T-cell (primary cell): ENCODE measurements at places on chromosomes 7 and 10.
A peak's percentile ranks its signal among the peaks of the same experiment; 100 is the strongest.

GRCh38 chr10:118980135-118980865 lies 49.2 kb upstream of the NANOS1 start:
- DNase-seq = no peak

GRCh38 chr7:107687656-107688055 lies 27.0 kb downstream of the SLC26A4 start:
- DNase-seq = no peak

DNA sequence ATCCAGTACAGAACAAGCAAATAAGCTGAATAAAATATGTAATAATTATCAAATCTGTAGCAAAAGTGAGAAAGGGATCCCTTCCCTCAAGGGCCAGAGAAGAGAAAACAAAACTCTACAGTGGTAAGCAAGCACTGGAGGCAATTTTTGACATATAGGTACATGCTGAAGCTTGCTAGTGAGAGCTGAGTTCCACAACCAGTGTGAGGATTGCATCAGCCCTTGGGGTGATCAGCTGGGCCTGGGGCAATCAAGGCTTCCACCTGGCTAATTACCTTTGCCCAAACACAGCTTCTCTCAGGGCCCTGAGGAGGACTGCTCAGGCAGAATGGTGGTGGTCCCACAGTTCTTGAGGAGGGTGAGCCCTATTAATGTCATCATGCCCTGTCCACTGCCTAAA lies 134.4 kb upstream of the DLX6 start:
- DNase-seq = no peak

DNA sequence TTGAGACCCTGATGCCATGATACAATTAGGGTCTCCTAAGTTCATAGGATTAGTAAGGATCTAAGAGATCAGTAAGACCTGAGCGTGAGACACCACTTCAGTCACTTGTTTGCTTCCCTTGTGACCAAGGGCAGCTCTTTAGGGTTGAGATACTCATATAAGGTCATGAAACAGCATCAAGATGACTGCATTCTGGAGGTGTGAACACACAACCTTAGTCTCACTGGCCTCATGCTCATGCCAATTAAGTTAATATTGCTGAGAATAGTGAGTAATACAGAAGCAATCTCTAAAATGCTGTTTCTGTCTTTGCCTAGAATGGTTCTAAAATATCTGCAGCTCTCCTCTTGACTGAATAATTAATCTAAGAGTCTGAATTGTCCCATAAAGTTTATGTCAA lies 39.6 kb upstream of the KLHL7 start:
- DNase-seq = no peak

- no peak for DNase-seq
These were observed 54.4 kb downstream of the ZNF277 start for GRCh38 chr7:112260911-112261310.

- no peak for DNase-seq
These were observed 73.2 kb downstream of the AP3M1 start for GRCh38 chr10:74077416-74077815.

DNA sequence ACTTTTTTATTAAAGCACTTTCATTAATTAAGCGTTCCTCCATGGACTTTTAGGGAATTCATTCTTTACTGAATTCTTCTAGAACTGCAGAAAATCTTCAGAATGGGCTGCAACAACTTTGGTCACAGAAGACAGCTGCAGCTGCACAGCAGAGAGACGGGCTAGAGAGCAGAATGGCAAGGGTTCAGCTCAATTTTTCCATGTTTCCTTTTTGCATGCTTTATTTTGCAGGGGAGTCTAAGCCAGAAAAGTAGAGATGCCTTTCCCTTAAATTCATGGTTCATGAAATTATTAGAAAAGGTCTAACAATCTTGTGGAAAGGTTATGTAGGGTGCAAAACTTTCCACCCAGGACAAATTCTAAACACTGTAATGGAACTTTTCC lies 15.4 kb upstream of the ANKRD1 start:
- no peak for DNase-seq

DNA sequence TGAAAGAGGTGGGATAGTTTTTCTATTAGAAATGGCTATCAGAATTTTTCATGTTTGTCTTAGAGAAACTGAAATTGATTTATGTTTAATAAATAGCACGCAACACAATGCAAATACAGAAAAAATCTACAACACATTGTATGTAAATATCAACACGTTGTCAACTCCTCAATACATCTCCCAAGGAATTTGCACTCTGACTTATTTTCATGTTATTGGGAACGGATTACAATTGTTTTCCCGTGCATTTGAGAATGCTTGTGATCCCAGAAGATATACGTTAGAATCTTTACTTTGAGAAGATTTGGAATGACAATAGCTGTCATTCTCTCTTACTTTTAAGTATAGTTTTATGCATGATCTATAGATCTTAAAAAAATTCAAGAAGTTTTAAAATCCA lies 313.8 kb upstream of the AKR1E2 start:
- DNase-seq = no peak

- no peak for DNase-seq
These were observed 886.2 kb upstream of the ZWINT start for GRCh38 chr10:57247271-57247670.

GRCh38 chr10:5508161-5508604 lies 8.8 kb upstream of the CALML5 start:
- DNase-seq = no peak

GRCh38 chr7:71208881-71209280 lies 76.9 kb downstream of the GALNT17 start:
- DNase-seq = no peak

DNA sequence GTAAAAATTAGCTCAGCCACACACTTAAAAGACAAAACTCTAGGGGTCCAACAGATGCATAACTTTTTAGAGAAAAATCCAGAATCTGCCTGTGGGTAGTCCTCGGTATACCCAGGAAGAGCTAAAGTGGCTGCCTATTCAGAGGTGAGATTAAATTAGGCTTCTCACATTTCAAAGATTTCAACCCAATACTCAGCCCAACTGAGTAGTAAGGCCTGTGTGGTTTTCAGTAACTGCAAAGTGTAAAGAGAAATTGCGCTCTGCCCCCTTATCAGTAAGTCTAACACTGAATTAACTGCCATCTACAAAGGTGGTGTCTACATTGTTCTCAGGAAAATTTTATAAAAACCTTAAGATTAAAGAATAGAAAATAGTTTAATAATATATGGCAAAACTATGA lies 88.2 kb downstream of the ELMO1 start:
- no peak for DNase-seq

DNA sequence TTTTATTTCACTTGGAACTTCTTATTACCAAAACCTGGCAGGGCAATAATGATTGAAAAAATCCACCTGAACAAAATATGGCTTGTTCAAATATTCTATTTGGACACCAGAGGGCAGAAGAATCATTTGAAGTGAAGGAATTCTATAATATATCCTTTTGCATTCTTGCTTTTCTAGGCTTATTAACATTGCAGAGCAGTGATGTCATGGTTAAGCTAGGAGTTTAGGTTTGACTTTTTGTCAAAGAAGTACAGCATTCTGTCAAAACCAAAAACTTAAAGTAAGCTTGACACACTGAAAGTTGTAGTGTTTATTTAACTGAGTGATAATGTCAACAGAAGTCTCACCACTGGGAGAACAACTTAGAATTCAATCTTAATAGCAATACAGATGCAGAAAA lies 156.0 kb downstream of the SEMA3D start:
- no peak for DNase-seq

- no peak for DNase-seq
These were observed 44.7 kb upstream of the AQP1 start for GRCh38 chr7:30866939-30867338.

GRCh38 chr7:116834815-116835504 lies 27.4 kb upstream of the CAPZA2 start:
- DNase-seq = no peak

GRCh38 chr7:70975754-70976153 lies 156.2 kb upstream of the GALNT17 start:
- DNase-seq = no peak

DNA sequence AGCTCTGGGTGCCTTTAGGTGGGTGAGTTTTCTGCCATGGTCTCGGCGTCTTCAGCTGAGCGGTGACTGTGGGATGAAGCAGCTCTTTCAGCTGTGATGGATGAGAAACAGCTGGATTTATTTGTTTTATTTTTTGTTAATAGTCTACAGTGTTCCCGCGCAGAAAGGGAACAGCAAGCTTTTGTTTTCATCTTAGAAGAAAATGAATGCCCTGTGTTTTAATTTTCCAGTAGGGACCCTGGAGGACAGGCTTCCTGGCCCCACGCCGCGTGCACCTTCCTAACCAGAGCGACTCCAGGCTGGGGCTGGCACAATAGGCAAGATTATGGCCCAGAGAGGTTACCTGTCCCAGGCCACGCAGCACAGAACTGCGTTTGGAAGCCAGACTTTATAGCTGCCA lies 57.6 kb downstream of the GTF2IRD1 start:
- no peak for DNase-seq

GRCh38 chr10:68792115-68792514 lies 35.2 kb upstream of the STOX1 start:
- no peak for DNase-seq

DNA sequence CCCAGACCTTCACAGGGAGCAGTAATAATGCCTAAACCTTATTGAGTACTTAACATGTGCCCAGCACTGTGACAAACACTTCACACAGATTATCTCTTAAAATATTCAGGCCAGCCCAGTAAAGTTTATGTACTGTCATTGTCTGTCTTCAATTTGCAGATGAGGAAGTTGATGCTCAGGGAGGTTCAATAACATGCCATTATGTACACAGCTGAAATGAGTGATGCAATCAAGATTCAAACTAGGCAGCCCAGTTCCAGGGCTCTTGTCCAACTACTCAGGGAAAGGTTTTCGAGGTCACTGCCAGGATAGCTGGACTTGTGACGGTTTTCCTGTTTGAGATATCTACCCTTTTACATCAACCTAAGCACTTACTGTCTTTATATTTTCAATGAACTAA lies 56.1 kb downstream of the AUTS2 start:
- no peak for DNase-seq

- DNase-seq = no peak
These were observed 279.2 kb downstream of the MAD1L1 start for GRCh38 chr7:1953199-1954190.

DNA sequence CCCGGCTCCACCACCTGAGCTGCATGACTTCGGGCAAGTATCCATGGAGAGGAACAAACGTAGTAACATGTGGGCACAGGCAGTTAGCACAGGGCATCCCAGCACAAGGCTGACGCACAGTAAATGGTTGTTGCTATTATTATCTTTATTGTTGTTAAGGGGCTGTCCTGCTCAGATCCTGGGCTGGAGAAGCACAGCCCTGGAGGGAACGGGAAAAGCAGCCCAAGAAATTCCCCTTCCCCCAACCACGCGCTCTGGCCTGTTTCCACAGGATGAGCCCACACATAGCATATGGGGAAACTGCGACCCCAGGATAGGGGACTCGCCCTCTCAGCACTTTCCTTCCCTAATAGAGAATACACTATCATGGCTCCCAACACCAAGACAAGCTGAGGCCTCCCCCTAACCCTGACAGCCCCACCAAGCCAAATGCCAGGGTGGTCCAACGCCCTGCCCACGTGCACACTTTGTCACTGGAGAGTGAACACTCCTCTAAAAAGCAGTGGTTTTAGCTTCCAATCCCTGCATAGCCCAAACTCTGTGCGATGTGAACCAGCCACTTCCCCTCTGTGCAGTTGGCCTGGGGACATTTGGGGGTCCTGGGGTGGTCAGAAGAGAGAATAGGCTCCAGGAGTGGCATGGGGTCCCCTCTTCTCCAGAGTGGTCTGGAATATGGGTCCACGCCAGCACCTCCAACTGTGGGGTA lies 11.0 kb downstream of the PSD start:
- DNase-seq = peak; percentile 28

- no peak for DNase-seq
These were observed 108.0 kb downstream of the SDK1 start for GRCh38 chr7:3408814-3409595.

- DNase-seq = no peak
These were observed 30.0 kb upstream of the INHBA start for GRCh38 chr7:41732843-41733306.

DNA sequence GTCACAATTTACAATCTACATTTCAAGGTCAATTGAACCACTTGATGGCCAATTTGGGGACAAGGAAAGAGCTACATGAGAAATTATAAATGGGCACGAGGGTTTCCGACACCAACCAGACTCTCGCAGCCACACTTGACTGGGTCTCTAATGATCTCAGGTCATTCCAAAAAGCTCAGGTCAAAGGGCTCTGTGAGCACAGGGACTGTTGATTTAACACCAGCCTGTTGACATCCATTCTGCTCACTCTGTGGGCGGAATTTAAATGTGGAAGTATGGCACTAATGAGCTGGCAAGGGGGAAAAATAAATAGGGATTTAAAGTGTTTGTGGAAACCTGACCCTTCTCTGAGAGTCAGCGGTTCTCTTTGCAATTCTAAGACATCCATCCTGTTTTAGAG lies 810.7 kb upstream of the AUTS2 start:
- DNase-seq = no peak

DNA sequence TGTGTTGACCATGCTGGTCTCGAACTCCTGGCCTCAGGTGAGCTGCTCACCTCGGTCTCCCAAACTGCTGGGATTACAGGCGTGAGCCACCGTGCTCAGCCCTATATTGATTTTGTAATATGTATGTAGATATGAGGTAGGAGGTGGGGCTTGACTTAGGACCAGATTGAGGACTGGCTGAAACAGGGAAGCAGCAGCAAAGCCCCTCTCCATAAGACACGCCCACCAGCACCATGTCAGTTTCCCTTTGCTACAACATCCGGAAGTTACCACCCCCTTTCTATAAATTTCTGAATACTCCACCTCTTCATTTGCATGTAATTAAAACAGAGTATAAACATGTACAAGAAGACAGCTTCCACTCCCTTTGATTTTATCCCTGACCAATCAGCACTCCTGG lies 47.9 kb upstream of the MYL10 start:
- no peak for DNase-seq

DNA sequence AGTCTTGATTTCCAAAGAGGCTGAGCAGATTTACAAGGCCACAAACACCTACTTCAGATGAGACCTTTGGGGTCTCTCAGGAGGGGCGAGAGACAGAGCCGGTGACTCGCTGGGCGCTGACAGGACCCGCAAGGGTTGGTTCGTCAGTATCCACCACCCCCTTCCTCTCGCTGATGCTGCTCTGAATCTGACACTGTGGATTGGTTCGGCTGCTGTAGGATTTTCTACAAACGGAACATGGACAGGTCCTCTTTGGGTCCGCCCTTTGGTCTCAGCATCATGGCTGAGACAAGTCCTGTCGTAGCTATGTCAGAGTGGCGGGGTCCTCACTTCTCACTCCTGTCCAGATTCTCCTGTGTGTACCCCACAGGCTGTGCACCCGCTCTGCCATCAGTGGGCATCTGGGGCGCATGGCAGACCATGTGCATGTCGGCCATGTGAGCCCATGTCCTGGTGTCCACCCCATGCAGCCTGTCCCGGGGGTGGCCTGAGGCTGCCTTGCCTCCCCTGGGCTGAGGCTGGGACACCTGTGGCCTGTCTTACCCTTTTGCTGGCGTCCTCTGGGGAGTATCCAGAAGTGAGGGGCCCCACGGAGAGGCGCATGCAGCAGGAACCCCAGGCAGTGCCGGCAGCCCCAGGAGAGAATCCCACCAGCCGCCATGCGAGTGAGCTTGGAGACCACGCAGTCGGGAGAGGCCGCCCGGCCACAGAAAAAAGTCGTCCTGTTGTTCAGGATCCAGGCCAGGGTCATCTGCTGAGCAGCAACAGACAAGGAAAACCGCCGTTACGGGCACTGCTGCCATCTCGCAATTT lies 21.6 kb upstream of the FAM20C start:
- no peak for DNase-seq
